Left colon (tissue), 2 donors: ENCODE measurements at places on chromosomes 3 and 15.

DNA sequence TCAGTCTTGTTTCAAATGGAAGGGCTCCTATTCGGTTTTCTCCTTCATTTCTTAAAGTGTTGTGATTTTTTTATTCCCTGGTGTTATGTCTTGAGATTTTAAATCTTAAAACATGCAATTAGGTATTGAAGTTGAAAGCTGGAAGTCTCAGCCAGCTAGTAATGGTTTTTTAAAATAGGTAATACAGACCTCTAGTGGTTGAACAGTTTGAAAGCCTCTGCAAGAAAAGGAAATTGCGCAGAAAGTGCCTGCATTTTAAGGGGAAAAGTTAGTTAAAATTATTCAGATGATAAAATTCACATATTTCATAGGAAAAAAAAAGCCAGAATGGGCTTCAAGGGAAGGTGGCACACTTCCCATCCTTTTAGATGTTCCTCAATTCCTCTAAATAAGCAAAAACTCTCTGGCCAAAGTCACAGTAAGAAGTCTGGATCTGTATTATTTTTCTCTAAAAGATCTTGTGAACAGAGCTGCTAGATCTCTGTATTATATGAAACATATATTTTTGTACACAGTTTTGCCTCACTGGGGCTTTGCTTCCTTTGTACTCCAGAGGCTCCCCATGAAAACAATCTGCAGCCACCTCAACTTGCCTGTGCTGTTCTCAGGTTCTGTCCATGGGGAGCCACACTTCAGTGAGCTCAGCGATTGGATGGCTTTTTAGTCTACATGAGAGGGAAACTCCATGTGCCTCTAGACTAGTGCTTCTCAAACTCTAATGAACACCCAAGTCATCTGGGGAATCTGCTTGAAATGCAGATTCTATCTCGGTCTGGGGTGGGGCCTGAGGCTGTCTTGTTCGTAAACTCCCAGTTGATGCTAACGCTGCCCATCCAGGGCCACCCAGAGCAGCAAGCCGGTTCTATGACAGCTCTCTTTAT, 21.5 kb downstream of the AGTR1 start:
- no peak for DNase-seq

DNA sequence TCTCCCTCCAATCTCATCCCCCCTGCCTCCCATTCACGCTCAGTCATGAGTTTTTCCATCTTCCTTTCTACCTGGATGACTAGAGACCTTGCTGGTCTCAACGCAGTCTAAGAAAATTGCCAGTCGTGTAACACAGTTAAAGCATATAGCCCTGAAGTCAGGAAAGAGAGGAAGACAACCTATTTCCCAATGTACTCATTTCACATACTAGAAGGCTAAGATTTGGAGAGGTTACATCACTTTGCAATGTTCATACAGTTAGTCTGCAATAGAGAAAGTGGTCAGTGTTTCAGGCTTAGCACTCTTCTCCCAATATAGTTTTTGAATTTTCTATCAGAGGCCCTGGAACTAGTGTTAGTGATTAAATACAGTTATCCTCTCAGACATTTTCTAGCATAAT, 278.6 kb downstream of the EDEM1 start:
- DNase-seq = no peak

- DNase-seq = no peak
These were observed 190.1 kb downstream of the CHST2 start for GRCh38 chr3:143309705-143310104.

GRCh38 chr3:88280326-88280725, 130.6 kb downstream of the C3orf38 start:
- no peak for DNase-seq

DNA sequence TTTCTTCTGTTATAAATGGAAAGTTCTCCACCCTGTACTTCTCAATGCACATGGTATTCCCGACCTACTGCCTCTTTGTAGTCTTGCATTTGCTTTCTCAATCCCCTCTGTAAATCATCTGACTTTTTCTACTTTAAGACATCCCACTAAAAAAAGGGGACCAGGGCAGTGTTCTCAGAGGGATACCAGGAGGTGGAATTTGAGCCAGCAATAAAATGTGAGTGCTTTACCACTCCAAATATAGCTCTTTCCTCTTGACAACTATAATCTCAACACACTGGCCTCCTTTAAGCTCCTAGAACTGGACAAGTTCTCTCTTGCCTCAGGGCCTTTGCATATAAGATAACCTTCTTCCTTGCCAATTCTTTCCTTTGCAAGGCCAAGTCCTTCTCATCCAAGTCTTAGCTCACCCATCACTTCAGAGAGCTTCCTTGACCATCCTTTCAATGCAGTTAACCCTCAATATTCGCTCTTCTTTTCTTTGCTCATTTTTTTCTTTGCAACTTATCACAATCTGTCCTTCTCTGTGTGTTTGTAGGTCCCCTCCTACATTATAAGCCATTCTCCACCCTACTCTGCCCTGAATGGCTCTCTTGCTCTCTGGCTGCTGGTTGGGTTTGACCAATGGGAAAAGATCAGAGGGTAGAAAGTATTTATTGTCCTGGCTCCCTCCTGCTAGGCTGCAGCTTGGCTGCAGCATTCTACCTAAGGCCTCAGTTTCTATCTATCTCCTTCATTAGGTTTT, 93.4 kb downstream of the PRICKLE2 start:
- DNase-seq = no peak

GRCh38 chr15:52424856-52425431, 103.7 kb downstream of the MYO5A start:
- no peak for DNase-seq

DNA sequence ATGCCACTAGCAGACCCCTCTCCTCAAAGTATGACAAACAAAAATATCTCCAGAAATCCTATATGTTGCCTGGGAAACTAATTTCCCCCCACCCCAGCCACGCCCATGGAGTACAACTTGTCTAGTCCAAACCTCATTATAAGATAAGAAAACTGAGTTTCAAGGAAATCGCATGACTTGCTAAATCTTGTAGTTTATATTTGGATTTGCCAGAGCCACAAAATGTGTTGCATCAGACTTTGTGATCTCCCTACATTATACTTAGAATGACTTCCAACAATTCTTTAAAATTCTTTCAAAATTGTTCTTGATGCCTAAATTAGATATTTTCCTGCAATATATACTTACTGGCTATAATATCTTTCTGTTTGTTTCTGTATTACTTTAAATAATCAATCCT, 1034.4 kb downstream of the IGSF11 start:
- no peak for DNase-seq

DNA sequence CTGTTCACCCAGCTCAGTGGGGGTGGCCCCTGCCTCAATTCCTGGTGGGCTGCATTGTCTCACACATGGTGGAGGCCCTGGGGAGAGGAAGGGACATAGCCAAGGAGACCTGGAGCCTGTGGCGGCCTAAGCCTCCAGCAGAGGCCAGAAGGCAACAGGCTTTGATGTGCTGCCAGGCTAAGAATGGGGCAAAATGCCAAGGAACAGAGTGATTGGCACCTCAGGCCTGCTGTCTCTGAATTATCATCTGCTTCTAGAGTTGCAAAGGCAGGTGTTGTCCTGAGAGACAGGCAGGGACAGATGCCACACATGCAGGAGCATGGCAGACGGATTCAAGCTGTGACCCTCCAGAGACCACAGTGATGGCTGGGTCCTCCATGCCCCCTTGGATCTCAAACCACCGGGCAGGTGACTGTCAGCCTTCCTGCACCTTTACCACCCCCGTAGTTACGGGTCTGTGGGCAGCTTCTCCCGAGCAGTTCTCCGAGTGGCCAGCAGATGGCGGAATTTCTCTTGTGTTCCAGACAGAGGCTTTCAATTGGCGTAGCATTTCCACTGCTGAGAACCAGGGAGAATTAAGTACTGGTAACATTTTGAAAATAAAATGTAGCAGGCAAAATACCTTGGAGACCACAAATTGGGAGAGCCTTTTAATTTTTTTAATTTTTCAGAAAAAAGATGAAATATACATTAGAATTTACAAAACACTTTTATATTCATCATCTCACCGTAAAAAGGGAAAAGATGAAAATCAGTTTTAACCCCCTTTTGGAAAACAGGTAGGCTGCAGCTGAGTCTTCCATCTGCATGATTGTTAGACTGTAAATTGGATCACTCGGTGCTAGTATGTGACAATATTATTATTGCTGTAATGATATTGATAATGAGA, 525.5 kb upstream of the CFAP20DC start:
- peak; percentile 71 for DNase-seq

GRCh38 chr15:62343397-62343796, 178.3 kb upstream of the C2CD4B start:
- DNase-seq = no peak

DNA sequence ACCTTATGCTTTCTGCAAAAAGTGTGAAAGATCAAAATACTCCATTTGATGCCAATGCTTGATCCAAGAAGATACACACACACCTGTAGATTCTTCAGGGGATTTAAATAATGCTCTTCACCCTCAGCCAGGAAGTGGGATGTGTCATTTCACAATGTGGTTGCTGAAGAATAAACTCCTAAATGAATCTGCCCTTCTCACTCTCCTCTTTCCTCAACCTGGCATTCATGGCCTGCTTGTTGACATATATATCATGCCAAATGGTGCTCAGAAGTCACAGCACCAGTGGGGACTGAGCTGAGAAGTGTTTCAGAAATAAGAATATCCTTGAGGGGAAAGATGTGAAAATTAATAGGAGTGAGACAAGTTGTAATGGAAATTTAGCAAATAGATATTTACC, 146.6 kb upstream of the ARHGEF26 start:
- DNase-seq = no peak

GRCh38 chr15:77564938-77565337, 67.8 kb downstream of the LINGO1 start:
- no peak for DNase-seq

DNA sequence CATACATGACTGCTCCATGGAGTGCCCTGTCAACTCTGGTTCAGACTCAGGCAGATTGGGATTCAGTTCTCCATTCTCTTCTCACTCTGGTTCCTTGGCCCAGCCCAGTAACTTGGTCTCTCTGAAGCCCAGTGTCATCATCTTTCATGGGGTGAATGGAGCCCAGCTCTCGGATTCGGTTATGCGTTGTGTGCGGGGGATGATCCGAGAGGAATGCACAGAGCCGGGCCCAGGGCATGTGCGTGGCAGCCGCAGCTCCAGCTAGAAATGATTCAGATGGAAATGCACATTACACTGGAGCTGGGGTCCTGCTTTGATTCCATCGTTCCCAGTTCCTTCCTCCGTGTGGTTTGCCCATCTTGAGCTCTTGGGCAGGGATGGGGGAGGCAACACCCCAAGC, 189.4 kb downstream of the FEZF2 start:
- no peak for DNase-seq

- DNase-seq = no peak
These were observed 31.9 kb downstream of the TNIK start for GRCh38 chr3:171428321-171428787.

DNA sequence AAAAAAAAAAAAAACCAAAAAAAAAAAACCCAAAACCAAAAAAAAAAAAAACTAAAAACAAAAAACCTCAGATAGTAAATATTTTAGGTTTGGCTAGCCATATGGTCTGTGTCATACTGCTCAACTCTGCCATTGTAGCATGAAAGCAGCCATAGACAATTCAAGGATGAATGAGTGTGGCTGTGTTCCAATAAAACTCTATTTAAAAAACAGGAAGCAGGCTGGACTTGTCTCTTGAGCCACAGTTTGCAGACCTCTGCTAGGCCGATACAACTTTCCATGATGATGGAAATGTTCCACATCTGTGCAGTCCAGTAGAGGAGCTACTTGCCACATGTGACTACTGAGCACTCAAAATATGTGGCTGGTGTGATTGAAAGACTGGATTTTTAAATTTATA, 11.1 kb downstream of the EFCAB12 start:
- no peak for DNase-seq

- no peak for DNase-seq
These were observed 174.2 kb downstream of the NEK10 start for GRCh38 chr3:27194861-27195483.
